ENCODE measurements at places on chromosomes 3 and 15.

DNA sequence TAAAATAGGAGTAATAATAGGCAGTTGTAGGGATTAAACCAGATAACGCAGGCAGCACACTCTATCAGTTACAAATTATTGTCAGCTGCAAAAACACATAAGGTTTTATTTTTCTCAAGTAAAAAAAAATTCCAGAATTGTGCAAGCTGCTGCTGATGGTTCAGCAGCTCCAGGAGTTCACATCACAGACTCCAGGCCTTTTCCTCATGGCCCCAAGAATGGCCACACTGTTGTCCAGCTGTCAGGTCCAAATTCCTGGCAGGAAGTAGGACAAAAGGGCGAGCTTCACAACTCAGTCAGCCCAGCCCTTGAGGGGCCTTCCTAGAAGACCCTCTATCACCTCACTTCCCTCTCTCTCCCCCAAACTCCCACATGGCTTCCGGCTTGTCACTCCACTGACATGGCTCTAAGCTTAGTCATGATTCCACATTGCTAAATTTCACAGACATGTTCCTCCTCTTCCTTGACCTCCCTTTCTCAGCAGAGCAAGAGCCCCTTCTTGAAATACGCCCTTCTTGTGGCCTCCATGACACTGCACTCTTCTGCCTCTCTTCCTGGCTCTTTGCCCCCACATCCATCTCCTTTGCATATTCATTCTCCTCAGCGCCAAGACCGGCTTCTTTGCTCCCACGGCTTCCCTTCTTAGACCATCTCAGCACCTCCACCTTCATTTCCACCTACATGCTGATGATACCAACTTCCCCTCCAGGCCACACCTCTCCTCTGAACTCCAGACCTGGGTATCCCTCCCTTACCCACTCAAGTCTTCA lies 27.4 kb upstream of the FAM174B start:
- no peak for DNase-seq

DNA sequence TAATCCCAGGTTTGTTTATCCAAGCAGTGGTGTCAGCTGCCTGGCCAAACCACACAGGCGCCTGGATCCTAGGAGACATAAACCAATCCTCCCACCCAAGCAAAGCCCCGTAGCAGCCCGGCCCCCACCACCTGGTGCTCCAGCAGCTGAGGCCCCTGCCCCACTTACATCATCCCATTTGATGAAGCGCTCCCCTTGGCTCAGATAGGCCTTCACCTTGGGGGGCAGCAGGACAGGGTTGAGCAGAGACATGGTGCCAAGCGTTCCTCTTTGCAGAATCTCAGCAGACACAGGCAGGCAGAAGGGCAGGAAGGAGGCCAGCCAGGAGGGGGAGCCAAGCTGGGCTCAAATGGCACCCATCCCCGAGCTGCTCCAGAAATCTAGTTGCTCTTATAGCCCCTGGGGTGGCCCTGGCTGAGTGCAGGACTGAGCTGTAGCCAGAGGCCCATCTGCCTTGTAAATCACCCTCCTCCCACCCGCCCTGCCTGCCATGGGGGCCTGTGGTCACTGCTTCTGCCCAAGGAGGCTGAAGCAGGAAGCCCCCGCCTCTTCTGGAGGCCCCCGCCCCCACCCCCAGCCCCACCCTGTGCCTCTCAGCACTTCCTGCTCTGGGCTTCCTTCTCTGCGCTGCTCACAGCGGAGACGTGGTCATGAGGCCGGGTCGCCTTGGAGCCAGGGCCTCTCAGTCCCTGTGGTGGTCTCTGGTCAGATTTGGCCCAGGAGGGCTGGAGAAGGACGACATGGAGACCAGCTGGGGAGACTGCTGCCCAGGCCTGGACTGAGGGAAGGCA lies at the start of gene PLCB2:
Gene PLCB2 (minus strand): TSS at position 515 of the 791 bp plus-strand sequence. CDS start 263 bp downstream, at position 252.
- DNase-seq, result peak; percentile 79

GRCh38 chr3:102066470-102066869 lies 217.2 kb downstream of the NFKBIZ start:
- no peak for DNase-seq

DNA sequence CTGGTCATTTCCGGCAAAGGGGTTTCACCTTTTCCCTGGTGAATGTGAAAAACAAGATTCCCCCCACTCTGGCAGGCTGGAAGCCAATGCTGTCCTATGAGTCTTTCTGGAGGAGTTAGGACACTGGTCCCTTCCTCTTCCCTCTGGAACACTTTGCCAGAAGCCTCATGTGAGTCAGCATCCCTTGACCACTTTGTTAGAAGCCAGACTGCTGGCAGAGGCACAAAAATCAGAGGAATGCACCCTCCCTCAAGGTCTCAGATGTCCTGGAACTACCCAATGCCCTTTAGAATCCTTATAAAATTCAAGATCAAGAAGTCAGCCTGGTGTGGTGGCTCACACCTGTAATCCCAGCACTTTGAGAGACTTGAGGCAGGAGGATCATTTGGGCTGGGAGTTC lies 26.6 kb downstream of the ITGB5 start:
- no peak for DNase-seq

DNA sequence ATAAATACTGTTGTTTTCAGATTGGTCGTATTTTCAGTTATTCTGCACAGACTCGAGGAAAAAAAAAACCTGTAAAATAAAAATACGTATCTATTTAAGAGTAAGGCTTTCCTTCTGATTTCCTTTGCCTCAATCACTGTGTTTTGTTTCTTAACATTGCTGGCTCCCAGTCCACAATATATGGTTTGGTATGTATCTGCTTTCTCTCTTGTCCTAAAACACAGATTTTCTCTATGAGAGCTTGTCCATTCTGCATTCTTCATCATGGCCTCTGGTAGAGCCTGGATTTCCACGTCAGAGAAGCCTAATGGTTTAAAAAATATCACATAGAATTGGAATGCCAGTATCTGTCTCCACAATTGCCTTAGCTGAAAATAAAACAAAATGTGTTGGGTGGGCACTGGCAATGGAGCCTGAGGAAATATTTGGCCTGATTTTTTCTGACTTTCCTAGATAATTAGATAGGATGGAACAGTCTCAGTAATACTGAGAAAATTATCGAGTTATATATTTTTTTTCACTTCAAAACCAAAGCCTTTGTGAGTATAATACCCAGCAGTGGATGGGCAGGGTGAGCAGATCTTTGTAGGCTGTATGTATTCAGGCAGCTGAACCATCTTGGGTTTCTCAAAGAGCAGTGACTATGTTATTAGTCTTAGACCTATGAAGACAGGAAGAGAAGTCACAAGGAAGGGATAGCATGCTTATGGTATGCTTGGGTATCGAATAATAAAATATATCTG lies 1.9 kb downstream of the CD200 start:
- DNase-seq, result no peak

- DNase-seq, result no peak
Measured at GRCh38 chr3:123386477-123387040, 62.3 kb downstream of the ADCY5 start.

DNA sequence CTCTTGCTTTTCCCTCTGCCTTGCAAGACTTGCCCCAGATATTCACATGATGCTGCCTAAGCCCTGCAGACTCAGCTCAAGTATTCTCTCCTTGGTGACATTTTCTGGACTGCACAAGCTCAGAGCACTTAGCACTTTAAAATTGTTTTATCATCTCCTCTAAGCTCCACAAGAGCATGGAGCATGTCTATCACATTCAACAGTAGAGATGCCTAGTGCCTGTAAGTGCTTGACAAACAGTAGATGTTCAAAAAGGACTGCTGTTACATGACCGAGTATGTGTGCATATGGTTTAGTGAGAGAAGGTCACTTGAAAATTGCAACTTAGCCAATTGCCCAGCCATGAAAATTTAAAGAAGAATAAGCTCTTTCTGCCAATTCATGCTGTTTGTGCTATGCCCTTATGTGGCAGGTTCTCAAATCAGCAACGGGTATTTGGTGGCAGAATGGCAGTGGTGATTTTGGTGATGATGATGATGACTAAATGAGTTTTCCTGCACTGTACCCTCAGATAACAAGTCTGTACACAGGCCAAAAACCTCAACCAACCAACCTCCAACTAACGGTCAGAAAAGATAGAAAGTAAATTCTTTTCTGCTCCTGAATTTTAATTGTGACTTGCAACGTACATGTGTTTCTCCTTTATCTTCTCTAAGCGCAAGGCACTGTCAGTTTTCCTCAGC lies 647.2 kb upstream of the UBE2E2 start:
- DNase-seq, result no peak

DNA sequence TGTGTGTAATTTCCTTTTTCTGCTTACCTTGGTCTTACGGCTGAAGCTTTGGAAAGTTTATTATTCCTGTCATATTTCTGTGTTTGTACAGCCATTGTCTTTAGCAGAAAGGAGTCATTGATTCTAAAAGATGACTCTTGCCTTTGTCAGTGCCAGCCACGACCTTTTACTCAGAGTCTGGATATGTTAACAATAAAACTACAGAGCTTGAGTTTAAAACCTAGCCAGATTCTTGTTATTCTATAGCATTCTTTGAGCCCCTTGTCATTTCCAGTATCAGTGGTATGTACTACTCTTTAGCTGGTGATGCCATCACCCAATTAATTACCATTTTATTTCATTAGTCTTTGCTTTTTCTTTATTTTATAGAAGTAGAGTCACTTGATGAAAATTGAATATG lies 142.4 kb downstream of the TCF12 start:
- DNase-seq, result no peak

- DNase-seq, result no peak
Measured at GRCh38 chr3:15256861-15257341, 50.9 kb downstream of the CAPN7 start.

DNA sequence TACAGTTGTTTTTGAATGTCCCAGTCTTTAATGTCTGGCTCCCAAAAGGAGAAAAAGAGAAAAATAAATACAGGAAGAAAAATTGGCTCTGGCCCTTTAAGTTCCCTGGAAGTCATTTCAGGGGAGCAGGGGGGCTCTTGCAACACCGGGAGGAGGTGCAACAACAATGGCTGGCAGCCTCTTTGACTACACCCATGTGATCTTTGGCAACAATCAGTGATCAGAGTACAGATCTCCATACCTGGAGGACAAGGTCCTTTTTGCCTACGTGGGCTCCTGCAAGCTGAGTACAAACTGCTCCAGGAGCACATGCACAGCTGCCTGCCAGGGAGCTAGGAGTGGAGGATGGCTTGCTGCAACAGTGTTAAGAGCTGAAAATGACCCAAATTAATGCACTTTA lies 63.9 kb downstream of the GLCE start:
- no peak for DNase-seq

DNA sequence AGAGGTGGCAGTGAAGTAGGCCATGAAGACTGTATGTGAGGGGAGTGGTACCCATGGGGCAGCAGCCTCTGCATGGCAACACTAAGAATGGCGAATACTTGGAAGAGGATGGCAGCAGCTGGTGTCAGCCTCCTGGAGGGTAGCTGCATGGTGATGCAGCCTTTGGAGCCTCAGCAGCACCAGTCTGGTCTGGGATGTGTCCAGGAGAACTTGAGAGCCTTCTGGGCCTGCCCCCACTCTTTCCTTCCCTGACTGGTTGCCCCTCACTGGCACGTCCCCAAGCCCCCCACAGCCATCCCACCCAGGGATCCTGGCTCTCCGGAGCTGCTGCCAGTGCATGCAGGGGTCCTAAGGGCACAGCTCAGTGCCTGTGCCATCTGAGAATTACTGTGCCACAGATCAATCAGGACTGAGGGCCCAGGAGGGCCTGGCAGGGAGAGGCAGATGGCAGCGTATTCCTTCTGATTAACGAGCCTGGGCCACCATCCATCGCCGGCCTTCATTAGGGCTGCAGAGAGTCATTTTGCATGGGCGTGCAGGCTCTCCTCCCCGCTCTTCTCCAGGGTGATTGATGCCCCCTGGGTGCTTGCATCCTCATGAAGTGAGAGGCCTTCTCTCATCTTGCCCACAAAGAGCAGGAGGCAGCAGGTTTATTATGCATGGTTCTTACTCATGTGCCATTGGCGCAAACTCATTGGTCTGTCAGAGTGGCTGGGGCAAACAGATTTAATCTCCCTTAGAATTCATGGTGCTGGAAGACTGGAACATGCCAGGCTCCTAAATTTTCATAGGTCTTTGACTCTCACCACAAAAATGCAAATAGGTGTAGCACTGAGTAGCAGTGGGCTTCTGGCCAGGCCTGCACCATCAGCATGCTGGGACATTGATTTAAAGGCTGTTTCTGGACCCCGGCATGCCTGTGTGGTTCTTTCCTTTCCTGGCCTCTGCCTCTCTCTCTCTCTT lies 116.8 kb downstream of the EPHB1 start:
- no peak for DNase-seq

DNA sequence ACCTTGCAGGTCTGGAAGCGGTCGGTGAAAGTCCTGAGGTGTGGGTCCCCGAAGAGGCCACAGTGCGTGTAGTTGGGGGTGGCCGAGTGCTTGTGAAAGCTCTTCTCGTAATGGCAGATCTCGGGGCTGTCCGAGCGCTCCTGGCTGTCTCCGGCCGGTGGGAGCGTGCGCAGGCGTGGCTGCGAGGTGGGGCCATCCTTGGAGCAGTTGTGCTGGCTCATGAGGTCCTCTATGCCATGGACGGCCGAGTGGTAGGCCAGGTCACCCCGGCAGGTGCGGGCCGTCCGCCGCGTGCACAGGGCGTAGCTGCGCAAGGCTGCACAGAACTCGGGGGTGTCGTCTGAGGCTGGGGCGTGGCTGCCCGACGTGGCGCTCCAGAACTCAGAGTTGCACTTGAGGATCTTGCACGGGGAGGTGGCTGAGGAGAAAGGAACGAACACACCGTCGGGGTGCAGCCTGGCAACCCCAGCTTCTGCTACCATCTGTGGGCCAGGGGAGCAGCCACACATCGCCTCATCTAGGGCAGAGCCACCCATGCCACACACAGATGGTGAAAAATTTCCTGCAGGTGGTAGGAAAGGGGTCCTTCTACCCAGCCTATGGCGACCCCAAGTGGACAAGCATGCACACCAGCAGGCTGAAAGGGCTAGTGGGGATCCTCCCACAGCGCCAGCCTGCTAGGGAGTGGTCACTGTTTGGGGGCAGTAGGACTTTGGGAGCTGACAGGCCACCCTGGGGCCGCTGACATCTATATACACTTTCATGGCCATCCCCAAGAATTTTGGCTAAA lies 36.7 kb downstream of the RGMA start:
- no peak for DNase-seq

- no peak for DNase-seq
Measured at GRCh38 chr3:107929088-107929487, 161.7 kb downstream of the CD47 start.

- no peak for DNase-seq
Measured at GRCh38 chr3:61666615-61667330, 105.4 kb downstream of the PTPRG start.

DNA sequence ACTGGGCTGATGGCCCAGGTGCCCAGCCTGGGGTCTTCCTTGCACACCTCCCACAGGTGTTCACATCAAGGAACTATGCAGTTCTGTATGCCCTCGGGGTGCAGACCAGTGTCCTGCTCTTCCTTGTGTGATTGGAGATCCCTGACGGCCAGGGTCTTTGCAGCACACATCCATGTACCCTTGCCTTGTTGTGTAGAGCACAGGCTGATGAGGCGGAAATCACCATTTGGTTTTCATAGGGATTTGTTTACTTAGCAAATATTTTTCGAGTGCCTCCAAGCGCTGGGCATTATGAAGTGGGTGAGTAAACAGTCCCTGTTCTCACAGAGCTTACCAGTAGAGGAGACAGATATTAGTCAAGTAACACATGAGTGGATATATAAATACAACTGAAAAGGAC lies 209.3 kb upstream of the UMPS start:
- no peak for DNase-seq

- peak; percentile 49 for DNase-seq
Measured at GRCh38 chr15:67833710-67834511, 5.9 kb downstream of the RNU6-1 start.
